HT1080 (cell line): ENCODE measurements at places on chromosomes 5 and 9.

- DNase-seq, result peak; percentile 58
Measured at GRCh38 chr5:60497706-60498500, 202.1 kb downstream of the DEPDC1B start.

DNA sequence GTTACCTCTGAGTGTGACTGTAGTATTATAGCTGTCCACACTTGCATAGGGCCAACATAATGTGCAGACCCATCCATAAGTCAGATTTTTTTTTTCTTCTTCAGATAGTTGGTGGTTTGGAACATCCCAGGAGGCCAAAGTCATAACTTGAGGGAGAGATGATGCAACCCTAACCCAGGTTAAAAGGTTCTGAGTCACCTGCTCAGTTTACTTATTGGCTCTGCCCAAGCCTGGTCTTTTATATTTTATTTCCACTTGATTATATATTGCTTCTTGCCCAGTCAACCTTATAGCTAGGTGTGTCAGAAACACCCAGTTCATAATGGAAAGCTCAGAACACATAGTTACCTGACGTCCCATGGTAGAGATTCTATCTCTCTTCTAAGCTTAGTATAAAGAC is 113.1 kb upstream of the PCSK1 start:
- no peak for DNase-seq

DNA sequence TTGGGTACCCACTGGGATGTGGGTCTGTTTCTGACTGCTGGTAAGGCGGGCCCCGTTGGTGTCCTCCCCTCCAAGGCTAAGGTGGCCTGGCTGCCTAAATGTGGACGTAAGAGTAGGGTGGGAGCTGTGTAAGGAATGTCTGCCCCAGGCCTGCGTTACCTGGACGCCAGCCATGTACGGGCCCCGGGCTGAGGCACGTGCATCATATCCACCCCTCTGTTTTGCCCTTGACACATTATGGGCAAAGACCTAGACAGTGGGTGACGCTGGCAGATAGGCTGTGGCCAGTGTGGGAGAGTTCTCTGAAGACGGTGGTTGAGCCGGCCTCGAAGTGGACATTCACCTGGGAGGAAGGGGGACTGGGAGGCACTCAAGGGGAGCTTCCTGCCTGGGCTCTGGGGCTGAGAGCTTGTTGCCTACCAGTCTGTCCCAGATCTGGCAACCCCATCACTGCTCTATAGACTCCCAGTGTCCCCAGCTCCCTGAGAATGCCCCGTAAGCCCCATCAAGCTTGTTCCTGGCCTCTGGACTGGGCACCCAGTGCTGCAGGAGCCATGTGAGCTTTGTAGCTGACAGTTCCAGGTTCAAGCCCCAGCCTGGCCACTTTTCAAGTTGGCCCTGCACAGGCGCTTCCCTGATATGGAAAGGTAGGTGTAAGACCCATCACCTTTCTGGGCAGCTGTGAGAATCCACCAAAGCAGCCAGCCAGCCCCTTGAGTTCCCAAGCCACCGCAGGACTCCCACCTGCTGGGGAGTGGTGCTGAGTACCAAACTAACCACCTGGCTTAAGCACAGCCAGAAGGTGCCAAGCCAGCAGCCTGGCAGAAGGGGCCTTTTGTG is 3.2 kb upstream of the PRR7 start:
- DNase-seq, result no peak

- DNase-seq, result peak; percentile 71
Measured at GRCh38 chr9:76926324-76926741, 20.4 kb upstream of the PRUNE2 start.

DNA sequence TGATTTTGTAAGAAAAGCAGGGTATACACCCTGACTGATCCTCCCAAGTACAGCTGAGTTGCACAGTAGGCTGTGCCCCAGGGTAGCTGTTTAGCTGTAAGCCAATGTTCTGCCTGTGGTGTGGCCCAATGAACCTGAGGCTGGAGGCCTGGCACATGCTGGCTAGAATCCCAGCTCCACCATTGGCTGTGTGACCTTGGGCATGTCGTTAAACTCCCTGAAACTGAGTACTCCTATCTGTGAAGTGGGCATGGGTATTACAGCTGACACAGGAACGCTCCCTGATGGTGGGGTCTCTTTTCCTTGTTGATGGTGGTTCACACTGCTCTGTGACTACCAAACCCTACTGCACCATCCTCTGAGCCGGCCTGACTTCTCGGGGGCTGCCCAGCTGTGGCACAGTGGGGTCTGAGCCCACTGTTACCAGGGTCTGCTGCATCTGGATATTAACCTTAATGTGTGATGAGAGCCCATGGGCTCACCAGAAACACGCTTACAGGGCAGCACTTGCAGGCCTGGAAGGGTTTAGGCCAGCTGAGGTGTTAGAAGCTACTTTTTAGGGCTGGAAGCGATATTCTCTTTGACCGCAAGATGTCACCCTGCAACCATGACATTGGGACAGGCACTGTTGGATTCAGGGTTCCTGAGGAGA is 7.0 kb upstream of the GADD45G start:
- peak; percentile 44 for DNase-seq

DNA sequence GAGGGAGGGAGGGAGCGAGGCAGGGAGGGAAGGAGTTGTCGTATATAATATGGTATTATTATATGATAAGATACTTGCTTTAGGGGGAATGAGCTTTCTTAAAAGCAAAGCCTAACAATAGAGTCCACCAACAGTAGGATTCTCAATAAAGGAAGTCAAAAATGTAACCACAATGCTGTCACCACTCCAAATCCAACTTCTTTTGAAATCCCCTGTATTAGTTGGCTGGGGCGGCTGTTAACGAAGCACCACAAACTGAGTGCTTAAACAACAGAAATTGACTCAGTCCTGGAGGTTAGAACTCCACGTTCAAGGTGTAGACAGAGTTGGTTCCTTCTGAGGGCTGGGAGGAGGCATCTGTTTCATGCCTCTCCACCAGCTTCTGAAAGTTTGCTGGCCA is 23.1 kb downstream of the GAS1 start:
- DNase-seq, result no peak

DNA sequence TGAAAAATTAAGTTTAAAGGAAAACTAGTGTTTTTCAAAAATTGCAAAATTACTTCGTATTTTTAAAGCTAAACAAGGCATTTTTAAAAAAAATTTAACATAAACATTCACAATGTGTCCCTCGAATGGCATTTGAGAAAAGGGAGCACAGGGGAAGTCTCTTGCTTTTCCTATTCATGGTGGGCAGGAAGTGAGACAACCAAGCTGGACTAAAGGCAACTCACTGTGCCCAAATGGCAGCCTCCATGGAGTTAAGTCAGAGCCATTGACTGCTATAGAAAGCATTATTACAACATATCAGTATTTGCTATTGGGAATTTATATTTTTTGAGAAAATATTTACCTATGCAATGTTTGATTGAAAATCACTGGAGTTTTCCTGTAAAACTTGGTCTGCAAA is 8.3 kb downstream of the HNRNPH1 start:
- DNase-seq, result no peak

DNA sequence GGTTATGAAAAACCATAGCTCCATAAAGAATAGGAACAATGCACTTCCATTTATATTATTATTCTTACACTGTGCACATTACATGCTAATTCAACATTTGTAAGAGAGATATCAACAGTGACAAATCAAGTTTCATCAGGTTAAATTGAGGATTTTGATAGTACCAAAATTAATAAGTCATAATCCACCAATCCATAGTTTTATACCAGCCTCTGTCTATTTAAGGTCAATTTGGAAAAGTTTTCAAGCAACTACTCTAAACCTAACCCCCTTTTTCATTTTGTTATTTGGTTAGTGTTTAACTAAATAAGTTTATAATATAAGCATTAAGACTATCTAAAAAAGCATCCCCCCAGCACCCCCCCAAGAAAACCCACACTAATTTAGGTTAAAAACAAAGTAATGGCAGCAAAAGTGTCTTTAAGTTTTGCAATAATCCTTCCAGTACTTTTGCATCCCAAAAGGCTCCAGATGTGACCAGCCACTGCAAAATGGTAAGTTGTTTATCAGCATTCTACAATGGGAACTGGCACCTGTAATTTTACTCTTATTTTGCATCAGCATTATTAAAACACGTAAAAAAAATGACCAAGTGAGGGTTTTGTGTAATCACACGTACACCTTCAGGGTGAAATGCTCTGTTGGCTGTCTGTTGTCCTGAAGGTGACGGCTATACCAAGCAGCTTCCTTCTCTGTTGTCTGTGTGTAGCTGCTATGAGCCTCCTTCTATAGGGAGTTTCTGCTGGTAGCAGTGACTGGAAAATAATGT is 36.8 kb upstream of the SSBP2 start:
- peak; percentile 44 for DNase-seq

DNA sequence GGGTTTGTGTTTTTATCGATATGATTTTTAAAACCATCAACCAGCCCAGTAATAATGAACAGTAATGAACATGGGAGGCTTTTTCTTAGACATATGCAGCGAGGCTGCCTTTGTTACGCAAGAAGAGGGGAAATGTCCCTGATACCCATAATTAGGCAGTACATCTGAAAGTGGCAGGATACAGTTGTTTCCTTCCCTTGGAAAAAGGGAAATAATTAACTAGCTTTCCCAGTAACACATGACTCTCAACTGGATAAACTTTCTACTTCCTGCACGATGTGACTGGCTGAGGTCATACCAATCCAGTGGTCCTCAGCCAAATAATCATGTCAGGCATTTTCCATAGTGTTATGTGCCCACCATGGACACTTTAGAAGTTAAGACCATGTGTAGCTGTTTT is 431.6 kb upstream of the C9orf72 start:
- no peak for DNase-seq
